ENCODE measurements at places on chromosomes 6 and 20.

DNA sequence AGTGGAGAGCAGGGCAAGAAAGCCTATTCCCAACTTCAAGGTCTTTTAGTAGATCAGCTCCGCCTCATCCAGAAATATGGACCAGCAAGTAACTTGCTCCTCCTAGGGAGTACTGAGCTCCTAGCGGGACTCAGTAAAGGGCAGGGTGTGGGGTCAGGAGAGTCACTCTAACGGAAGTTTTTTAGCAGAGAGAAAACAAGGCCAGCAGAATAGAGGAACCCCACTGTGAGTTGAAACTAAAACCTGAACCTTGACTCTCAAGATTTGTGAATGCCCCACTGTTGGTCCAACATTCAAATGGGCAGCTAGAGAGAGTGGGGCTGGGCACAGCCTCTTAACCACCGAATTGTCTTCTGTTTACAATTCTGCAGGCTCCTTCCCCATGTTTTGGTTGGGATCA lies 244.8 kb downstream of the FARS2 start:
- DNase-seq: no peak

GRCh38 chr6:162408826-162409535 lies 318.6 kb downstream of the PRKN start:
- DNase-seq: no peak

DNA sequence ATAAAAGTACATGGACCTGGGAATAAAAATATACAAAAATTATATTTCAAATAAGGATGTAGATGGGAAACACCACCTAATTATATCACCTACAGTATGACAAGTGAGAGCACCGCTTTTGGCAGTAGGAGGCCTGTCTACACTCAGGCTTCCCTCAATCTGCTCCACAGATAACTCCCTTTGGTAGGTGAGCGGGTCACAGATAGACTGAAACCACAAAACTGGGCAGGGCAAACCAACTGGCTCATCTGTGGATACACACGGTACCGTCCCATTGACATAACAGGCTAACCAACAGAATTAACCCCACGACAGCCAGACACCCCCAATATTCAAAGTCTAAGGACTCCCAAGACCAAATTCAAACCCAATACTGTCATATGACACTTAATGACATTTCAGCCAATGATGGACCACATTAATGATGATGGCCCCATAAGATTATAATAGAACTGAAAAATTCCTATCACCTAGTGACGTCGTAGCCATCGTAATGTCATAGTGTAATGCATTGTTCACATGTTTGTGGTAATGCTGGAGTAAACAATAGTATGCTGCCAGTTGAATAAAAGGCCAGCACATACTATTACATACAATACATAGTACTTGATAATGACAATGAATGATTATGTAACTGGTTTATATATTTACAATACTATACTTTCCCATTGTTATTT lies 109.7 kb downstream of the MBOAT1 start:
- no peak for DNase-seq

- DNase-seq: no peak
Observed at GRCh38 chr20:3014662-3015061, 28.8 kb upstream of the GNRH2 start.

GRCh38 chr20:9099372-9099771 lies 30.5 kb downstream of the PLCB4 start:
- no peak for DNase-seq

DNA sequence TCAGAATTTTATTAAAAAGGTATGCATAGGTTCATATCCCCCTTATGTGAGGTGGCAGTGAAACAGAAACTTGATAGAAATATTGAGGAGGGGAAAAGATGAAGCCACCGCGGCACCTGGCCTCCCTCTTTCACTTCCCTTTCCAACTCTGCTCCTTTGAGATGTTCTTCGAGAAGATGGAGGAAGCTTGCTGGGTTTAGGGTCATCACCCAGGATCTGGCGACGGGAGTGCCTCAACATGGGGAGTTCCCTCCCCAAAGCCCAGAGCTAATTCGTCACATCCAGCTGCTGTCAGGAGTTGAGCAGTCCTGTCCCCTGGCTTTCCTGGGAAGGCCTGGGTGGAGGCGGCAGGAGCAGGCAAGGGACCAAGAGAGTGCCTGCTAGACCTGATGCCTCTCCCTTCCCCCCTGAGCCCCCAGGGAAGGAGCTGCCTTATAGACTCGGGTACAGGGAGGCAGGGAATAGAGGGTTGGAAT lies 29.1 kb downstream of the RREB1 start:
- no peak for DNase-seq

- DNase-seq: no peak
Observed at GRCh38 chr6:45722876-45723275, 292.8 kb downstream of the CLIC5 start.

DNA sequence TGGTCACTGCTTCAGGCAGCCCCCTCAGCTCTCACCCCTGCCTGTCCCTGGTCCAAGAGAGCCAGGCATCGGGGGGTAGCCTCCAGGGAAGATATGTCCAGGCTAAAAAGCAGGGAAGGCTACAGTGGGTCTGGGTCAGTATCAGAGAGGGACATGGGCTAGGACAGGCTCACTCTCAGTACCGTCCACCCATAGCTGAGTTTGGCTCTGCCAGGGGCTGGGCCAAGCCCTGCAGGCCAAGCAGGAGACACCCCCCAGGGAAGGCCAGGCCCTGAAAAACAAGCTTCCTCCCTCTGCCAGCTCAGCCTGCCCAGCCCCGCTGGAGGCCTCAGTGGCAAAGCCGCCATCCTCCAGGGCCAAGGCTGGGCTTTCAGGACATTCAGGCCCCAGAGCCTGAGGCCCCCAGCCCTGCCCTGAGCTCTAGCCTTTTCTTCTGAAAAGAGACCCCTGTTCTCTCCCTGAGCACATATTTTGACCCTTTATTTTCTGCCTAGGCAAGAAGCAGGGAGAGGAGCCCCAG lies 28.6 kb upstream of the TGM2 start:
- no peak for DNase-seq

DNA sequence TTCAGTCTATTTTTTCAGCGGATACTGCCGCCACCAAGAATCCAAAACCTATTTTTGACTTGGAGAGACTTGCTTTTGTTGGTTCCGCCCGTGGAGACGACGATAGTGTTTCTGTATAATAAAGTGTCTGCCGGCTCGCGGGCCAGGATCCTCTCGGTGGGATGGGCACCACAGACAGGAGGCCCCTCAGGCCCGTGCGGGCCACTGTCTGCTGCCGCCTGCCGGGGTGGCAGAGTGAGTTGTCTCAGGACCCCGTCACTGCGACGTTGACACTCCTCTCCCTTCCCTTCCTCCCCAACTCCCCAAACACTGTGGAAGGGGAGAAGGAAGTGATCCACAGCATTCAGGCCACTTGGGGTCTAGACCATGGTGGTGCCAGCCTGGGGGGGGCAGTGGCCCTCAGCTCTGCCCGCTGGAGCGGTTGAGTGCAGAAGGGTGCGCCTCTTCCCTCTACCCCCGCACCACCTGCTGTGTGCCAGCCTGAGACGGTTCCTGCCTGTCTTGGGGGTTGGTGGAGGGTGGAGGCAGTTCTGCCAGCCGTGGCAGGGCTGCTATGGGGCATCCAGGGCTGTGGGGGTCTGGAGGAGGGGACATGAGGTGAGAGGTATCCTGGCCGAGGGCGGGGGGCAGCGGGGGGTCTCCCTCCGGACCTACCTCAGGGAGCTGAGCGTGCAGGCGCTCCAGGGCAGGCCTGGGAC lies 17.5 kb downstream of the RBM38 start:
- DNase-seq: no peak
